ENCODE measurements at places on chromosomes 3 and 15. TPM values are rescaled to one million over a fixed set of nuclear protein-coding genes. Genes with fewer than 3 reads are reported as not detected.

DNA sequence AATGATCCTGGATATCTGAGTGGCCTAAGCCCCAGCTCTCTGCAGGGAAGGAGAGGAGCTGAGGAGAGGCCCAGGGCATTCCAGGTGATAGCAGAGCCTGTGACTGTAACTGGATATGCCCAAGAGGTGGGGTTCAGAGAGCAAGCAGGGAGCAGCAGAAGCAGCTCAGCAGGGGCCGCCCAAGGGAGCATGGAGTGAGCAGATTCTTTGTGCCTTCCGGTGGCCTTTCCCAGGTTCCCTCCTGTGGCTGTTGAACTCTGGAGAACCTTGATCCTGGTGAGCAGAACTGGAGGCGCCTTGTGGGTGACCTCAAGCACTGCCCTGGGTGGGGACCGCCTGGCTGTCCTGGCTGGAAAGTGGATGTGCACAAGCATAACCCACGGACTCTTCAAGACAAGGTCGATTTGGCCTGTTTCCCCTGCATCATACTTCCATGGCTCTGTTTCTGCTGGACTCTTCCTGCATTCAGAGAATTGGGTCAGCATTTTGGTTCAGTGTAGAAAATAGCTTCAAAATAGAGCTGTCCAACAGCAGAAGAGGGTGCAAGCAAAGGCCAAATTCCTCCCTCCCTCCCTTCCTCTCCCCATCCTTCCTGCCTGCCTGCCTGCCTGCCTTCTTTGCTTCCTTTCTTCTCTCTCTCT is 76.1 kb downstream of the ARNT2 start:
- peak overlapping the region; percentile 27 for H3K4me3 ChIP-seq
- H3K36me3 ChIP-seq: no peaks in the 10 kb centered on the region
- no peaks in the 10 kb centered on the region for H3K27me3 ChIP-seq
- DNase-seq: no peak

The KCNAB1 gene
- total RNA-seq: 0.36 TPM

The MESP2 gene
- 0.72 TPM for total RNA-seq

DNA sequence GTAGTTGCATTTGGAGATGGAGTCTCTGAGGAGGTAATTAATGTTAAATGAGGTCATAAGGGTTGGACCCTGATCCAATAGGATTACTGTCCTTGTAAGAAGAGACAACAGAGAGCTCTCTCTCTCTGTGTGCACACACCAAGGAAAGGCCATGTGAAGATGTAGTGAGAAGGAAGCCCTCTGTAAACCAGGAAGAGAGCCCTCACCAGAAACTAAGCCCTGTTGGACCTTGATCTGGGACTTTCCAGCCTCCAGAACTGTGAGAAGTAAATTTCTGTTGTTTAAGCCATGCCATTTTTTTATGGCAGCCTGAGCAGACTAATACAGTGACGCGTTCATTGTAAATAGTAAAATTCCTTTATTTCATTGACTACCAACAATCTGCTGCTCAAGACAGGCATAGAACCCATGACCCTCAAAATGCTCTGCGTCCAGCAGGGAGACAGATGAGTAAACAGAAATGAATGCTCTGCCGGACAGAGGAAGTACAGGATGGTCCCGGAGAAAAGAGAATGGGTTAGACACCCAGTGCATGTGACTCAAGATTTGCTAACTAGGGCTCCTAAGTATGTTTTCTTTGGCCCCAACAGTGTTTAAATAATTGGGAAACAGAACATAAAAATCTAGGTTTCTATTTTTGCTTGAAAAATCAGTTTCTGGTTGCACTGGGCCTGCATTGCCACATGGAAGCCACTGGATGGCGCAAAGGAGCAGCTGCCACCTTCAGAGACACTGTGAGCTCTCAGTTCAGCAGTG is 37.9 kb upstream of the TNFAIP8L3 start:
- peaks cover 19% of the 10 kb centered on the region for H3K4me1 ChIP-seq
- H3K27me3 ChIP-seq: no peaks in the 10 kb centered on the region
- peak overlapping the region; percentile 92 for H3K27ac ChIP-seq
- no peak overlapping the region for H3K4me3 ChIP-seq
- peak; percentile 84 for DNase-seq

- no peak overlapping the region for H3K4me3 ChIP-seq
- H3K27ac ChIP-seq: no peak overlapping the region
- no peaks in the 10 kb centered on the region for H3K36me3 ChIP-seq
- H3K27me3 ChIP-seq: peaks cover 8% of the 10 kb centered on the region
- no peak for DNase-seq
Measured at GRCh38 chr3:31227131-31227562, 305.6 kb upstream of the STT3B start.

- no peaks in the 10 kb centered on the region for H3K27me3 ChIP-seq
- DNase-seq: no peak
- H3K4me3 ChIP-seq: peak overlapping the region; percentile 94
- peak overlapping the region; percentile 85 for H3K27ac ChIP-seq
- peaks cover 18% of the 10 kb centered on the region for H3K4me1 ChIP-seq
- no peaks in the 10 kb centered on the region for H3K36me3 ChIP-seq
Measured at GRCh38 chr3:155853214-155854140, 750 bp downstream of the SLC33A1 start.

- H3K4me1 ChIP-seq: no peaks in the 10 kb centered on the region
- no peak for DNase-seq
- no peak overlapping the region for H3K4me3 ChIP-seq
- H3K27me3 ChIP-seq: no peaks in the 10 kb centered on the region
- no peaks in the 10 kb centered on the region for H3K36me3 ChIP-seq
Measured at GRCh38 chr3:3066378-3066777, 43.8 kb downstream of the IL5RA start.

DNA sequence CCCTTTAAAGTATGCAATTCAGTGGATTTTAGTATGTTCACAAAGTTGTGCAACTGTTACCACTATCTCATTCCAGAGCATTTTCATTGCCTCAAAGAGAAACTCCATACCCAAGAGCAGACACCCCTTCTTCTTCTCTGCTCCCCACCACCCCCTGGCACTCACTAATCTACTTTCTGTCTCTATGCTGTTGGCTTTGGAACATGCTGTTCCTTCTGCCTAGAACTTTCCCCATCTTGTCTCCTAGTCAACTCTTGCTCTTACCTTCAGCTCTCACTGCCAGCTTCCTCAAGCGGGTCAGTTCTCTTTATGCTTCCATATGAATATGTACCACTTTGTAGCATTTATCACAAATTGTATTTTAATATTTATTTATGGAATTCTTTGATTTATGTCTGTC is 50.1 kb downstream of the TYRO3 start:
- no peaks in the 10 kb centered on the region for H3K36me3 ChIP-seq
- H3K4me3 ChIP-seq: no peak overlapping the region
- H3K27me3 ChIP-seq: no peaks in the 10 kb centered on the region
- H3K27ac ChIP-seq: no peak overlapping the region
- DNase-seq: no peak

The HCLS1 gene
- total RNA-seq: 2.9 TPM

DNA sequence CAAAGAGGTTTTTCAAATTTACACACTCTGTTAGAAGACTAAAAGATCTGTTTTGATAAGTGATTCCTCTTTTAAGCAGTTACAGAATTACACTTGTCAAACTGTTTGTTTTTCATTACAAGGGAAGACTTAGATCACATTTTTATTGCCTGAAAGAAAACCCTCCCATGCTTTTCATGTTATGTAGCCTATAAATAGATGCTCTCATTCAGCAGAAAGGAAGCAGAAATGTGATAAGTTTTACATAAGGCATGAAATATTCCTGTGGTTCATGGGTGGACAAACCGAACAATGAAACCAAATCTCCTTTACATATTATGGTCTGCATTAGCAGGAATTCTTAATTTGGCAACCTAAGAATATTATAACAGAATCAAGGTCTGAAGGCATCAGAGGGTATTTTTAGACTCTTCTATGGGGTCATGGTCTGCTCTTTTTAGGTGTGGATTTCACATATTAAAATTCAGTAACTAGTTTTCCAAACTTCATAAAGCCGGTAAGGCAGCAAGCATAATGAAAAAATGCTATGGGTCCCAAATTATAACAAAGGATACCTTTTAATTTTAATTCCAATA is 37.3 kb upstream of the FXR1 start:
- H3K4me1 ChIP-seq: peaks cover 11% of the 10 kb centered on the region
- no peak overlapping the region for H3K4me3 ChIP-seq
- H3K27me3 ChIP-seq: no peaks in the 10 kb centered on the region
- DNase-seq: no peak
- H3K36me3 ChIP-seq: no peaks in the 10 kb centered on the region

The ERICH6 gene
- under 0.01 TPM for total RNA-seq

The DUOXA2 gene
- total RNA-seq: not detected

GRCh38 chr3:122257644-122258364 is 67.2 kb upstream of the CSTA start:
- H3K36me3 ChIP-seq: no peaks in the 10 kb centered on the region
- H3K4me3 ChIP-seq: no peak overlapping the region
- no peak overlapping the region for H3K27ac ChIP-seq
- H3K27me3 ChIP-seq: peaks cover 14% of the 10 kb centered on the region
- DNase-seq: no peak

The ZNF197 gene
- total RNA-seq: 17.7 TPM

- no peaks in the 10 kb centered on the region for H3K27me3 ChIP-seq
- peak overlapping the region; percentile 72 for H3K4me3 ChIP-seq
- DNase-seq: peak; percentile 67
- peaks cover 38% of the 10 kb centered on the region for H3K4me1 ChIP-seq
Measured at GRCh38 chr3:55482496-55483195, 4.5 kb downstream of the WNT5A start.

DNA sequence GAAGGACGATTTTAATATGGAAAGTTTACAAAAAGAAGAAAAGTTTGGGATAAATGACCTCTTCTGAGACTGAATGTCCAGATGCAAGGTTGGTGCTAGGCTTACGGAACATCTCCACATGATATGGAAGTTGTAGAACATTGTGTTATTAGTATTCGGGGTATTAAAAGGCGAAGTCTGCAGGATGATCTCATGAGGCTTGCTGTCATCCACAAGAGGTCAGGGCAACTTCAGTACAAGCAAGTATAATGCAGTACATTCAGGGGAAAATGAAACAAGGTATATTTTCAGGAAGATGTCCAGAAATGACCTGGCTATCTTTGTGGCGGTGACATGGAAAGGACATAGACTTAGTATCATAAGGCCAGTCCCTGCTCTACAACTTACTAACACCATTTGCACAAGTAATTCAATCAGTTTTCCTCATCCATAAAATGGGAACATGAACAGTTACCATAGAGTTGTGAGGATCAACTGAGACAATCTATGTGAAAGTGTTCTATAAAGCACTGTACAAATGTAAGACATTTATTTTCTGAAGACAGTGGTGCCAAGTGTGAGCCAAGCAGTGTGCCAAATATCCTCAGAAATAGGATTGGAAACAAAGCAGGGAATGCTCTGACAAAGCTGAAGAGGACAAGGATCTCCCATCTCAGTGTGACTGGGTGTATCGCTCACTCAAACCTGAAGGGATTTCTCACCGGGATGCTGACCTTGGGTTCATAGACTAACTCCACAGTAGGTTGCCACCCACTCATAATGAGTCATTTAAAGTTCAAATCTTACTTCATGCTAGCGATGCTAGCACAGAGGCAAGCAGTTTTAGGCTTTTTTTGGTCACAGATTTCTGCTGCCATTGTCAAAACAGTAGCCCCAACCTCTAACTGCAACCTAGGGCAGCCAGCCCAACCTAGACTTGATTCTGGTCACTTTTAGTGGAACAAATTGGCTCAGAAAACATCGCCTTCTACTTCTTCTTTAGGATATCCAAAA is 118.3 kb downstream of the TIGIT start:
- peak overlapping the region; percentile 40 for H3K4me3 ChIP-seq
- no peaks in the 10 kb centered on the region for H3K27me3 ChIP-seq
- no peak for DNase-seq
- H3K4me1 ChIP-seq: peaks cover 35% of the 10 kb centered on the region

The XXYLT1 gene
- total RNA-seq: 28.2 TPM

- H3K27ac ChIP-seq: no peak overlapping the region
- H3K36me3 ChIP-seq: no peaks in the 10 kb centered on the region
- H3K4me1 ChIP-seq: no peaks in the 10 kb centered on the region
- DNase-seq: no peak
- H3K27me3 ChIP-seq: no peaks in the 10 kb centered on the region
- no peak overlapping the region for H3K4me3 ChIP-seq
Measured at GRCh38 chr3:138642226-138642926, 33.8 kb downstream of the FAIM start.

DNA sequence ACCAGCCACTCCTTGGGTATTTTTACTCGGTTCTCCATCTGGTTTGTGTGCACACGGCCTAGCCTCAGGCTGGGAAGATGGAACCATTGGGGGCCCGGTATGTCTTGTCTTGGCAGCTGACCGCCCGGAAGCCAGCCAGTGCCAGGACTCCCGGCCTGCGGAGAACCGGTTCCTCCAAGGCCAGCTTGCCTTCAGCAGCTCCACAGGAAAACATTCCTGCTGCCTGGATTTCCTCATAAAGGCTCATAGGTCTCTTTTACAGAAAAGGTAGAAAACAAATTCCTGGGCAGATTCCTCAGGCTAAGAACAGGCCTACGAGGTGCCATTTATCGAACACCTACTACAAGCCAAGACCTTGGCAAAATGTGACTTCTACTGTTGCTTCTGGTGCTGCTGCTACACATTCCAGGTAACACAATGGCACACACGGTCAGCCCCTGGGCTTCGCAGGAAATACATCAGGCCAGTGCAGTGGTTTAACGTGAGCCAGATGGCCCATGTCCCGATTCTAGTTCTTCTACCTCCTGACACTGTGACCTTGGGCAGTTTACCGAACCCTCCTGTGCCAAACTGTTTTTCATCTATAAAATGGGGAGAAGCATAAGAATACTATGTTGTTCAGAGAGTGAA is 141.8 kb downstream of the OPA1 start:
- H3K4me3 ChIP-seq: no peak overlapping the region
- no peaks in the 10 kb centered on the region for H3K36me3 ChIP-seq
- peaks cover 3% of the 10 kb centered on the region for H3K27me3 ChIP-seq
- peaks cover 7% of the 10 kb centered on the region for H3K4me1 ChIP-seq

The OSTN gene
- under 0.01 TPM for total RNA-seq

- peaks cover 5% of the 10 kb centered on the region for H3K27me3 ChIP-seq
- H3K4me3 ChIP-seq: no peak overlapping the region
- H3K36me3 ChIP-seq: no peaks in the 10 kb centered on the region
- no peak for DNase-seq
Measured at GRCh38 chr3:31522152-31522551, 10.6 kb upstream of the STT3B start.
